Mesenteric fat pad (tissue), 1 donor: ENCODE measurements at places on chromosomes 11 and 22.

GRCh38 chr11:910044-910588 is 494 bp downstream of the CHID1 start:
- DNase-seq: no peak

GRCh38 chr11:118996926-118997626 is 862 bp upstream of the CENATAC start:
- DNase-seq: no peak

- DNase-seq: no peak
Measured at GRCh38 chr11:102119997-102120396, 9.8 kb downstream of the YAP1 start.

- no peak for DNase-seq
Measured at GRCh38 chr11:85619499-85619898, 7.6 kb downstream of the DLG2 start.
